Epithelial cell of esophagus (primary cell): ENCODE measurements at places on chromosomes 7 and 10.

DNA sequence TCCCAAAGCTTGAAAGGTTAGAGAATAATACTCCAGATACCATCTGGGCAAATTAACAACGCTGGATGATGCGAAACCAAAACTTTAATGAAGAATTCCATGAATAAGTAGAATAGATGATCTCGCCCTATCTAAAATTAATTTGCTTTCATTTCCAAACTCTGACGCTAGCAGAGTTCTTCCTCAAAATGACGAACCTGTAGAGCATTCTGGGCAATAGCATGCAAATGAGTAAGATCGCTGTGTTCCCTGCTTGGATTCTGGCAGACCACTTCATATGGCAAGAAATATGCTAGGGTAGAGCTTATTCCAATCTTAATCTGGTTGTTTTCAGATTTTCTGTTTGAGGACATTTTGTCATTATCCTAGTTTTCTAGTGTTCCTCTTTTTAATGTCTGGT lies 36.1 kb upstream of the SMNDC1 start:
- DNase-seq = no peak

- no peak for DNase-seq
Observed at GRCh38 chr7:28835800-28836199, 122.3 kb downstream of the TRIL start.

DNA sequence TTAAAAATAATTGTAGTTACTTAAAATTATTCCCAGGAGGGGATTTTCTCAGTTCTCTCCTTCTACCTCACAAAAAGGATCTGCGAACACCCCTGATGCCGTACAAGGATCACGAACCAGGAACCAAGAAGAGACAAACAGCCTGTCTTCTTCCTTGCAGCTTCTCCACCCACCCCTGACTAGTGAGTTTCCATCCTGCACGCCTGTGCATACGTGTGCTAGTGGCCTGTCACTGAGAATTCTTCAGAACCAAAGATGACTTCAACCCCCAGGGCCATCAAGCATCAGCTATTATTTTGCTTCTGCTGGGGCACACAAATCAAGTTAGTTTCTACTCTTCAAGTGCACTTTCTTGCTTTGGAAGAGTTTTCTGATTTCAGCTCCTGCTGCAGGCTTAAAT lies 175.5 kb upstream of the KLF6 start:
- no peak for DNase-seq

- no peak for DNase-seq
Observed at GRCh38 chr7:122433765-122434164, 129.2 kb upstream of the FEZF1 start.

DNA sequence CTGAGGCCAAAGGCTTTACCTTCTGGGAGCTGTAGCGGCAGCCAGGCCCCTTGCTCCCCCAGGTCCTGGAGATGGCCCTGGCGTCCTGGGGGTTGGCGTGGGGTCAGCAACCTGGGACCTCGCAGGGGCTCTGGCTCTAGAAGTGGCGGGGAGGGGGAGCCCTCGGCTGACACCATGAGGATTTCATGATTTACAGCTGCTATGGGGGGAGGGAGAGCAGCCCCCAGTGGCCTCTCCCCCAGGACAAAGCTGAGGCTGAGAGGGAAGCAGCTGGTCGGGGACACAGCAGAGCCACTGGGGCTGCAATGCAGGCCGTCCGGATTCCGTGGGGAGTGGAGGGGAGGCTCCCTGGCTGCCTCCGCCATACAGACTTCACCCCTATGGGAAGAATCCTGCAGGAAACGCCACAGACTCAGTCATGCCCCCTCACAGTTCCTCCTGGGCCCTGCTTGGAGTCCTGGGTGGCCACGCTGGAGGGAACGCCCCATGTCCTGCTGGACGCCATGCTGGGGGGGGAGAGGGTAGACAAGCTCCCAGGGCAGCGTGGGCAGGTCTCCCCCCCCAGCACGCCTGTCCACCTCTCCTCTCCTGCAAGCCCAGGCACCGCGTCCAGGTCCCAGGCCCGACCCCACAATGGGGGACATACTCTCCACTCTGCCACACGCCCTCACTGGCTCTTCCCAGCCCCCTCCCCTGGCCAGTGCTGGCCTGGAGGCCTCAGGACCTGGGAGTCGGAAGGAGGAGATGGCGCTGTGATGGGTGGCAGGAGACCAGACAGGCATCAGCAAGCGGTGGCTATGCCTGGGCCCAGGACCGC lies 243.6 kb downstream of the ELFN1 start:
- no peak for DNase-seq

DNA sequence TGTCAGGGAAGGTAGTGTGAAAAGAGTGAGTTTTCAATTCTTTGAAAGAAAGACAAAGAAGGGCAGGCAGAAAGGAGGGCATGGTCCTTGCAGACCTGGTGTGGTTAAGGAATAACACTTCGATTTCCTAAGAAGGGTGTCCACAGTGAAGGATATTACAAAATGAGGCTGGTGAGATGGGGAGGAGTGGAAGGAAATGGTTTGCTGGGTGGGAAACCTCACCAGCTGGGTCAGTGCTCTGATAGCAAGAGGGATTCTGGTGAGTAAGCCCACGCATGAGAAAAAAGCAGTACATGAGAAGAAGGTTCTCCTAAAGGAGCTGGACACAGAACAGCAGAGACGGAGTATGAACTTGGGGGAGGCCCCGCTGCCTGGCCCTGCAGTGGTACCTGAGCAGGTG lies 230.6 kb upstream of the PLXNA4 start:
- DNase-seq = no peak

DNA sequence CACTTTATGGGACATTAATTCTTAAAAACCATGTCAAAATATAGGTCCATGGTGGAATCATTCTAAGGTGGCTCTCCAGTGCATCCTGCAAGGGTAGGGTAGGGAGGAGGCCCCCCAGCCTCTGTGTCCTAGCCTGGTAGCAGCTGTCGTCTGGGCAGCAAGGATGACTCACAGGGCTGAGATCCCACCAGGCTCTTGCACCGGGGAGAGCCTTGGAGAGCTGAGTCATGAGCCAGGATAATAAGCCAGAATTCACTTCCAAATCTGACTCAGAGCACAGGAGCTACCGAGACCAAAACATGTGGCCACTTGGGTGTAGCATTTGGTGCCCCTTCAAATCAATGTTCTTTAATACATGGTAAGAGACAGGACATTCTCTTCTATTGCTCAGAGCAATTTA lies 298.5 kb downstream of the NEBL start:
- DNase-seq = peak; percentile 68

DNA sequence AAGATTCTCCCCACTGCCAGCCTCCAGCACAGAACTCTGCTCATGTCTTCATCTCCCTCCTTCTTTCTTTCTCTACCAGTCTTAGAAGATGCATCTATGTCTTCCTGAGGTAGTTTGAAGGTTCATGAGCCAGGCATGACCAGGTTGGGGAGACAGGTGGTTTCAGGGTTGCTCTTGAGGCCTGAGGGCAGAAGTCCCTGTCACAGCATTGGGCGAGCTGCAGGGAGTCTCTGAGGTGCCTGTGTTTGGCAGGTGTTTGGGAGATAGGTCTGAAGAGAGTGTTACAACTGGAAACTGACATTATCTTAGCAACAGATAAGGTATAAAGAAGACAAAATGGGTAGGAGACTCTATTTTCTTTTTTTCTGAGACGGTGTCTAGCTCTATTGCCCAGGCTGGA lies 18.7 kb downstream of the PRSS2 start:
- DNase-seq = no peak

GRCh38 chr10:79130846-79131245 lies 62.1 kb downstream of the ZMIZ1 start:
- DNase-seq = no peak

DNA sequence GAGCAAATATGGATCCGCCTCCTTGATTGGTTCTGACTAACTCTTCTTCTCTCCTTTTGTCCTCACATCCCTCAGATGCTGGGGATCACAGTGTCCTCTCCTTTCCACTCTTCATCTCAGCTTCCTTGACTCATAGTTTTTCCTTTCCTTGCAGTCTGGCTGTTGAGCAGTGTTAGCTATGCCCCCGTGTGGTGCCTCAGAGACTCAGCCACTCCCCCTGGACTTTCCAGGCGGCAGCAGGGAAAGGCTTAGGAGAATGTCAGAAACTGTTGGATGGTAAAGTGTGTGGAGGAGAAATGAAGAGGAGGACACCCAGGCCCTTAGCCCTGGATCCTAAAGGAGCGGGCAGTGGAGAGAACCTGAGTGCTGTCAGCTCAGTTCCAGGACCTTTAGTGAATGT lies 267.5 kb downstream of the CELF2 start:
- no peak for DNase-seq

DNA sequence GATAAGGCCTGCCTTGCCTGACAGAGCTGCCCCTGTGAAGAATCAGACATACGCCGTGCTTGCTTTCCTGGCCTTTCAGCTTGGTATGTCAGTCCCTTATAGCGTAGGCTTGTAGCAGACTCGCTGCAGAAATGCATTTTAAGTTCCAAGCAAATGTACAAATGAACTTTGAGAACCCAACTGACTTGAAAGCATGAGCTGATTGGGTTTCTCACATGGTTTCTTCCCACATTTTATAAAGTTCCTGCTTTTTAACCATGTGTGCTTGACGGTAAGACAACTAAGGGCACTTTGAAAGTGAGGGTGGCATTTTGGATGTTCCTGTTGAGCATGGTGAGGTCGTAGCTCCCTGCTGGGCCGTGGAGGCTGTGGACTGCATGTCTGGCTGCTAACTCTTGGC lies 62.6 kb downstream of the CCNY start:
- DNase-seq = no peak

- no peak for DNase-seq
Observed at GRCh38 chr7:136976504-136977251, 108.2 kb downstream of the CHRM2 start.

- DNase-seq = no peak
Observed at GRCh38 chr10:4120096-4120853, 335.3 kb upstream of the KLF6 start.

GRCh38 chr10:15370856-15371701 lies at the start of gene FAM171A1:
Gene FAM171A1, minus strand, starts transcription at chr10:15371289. Its CDS starts 237 bp downstream, at chr10:15371052.
- peak; percentile 72 for DNase-seq

DNA sequence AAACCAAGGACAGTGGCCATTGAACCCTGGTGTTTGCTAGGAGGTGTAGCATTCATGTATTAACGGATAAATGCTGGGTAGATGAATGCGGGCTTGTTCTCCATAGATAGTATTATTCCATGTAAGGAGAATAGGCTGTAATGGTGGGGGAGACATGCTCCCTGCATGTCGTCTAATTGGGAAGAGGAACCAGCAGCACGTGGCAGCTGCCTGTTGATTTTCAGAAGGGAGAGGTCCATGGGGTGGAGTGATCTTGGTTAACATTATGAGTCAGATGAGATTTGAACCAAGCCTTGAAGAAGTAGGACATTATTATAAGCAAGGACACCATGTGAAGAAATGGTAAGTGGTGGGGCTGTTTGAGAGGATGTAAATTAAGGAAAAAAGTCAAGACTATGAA lies 112.5 kb downstream of the WNT2 start:
- no peak for DNase-seq

GRCh38 chr10:43177595-43177994 lies 39.4 kb downstream of the CSGALNACT2 start:
- DNase-seq = no peak

GRCh38 chr7:25716421-25716820 lies 435.6 kb upstream of the NFE2L3 start:
- peak; percentile 4 for DNase-seq

GRCh38 chr10:15603446-15604011 lies 116.2 kb downstream of the ITGA8 start:
- DNase-seq = no peak
